A549 (cell line): ENCODE measurements at places on chromosomes 11 and 22.

GRCh38 chr11:68383976-68384501 lies 71.6 kb downstream of the LRP5 start:
- DNase-seq: peak; percentile 60

GRCh38 chr22:46546466-46547178 lies 9.2 kb upstream of the CELSR1 start:
- no peak for DNase-seq

GRCh38 chr11:123206791-123207434 lies 11.9 kb upstream of the CLMP start:
- no peak for DNase-seq

DNA sequence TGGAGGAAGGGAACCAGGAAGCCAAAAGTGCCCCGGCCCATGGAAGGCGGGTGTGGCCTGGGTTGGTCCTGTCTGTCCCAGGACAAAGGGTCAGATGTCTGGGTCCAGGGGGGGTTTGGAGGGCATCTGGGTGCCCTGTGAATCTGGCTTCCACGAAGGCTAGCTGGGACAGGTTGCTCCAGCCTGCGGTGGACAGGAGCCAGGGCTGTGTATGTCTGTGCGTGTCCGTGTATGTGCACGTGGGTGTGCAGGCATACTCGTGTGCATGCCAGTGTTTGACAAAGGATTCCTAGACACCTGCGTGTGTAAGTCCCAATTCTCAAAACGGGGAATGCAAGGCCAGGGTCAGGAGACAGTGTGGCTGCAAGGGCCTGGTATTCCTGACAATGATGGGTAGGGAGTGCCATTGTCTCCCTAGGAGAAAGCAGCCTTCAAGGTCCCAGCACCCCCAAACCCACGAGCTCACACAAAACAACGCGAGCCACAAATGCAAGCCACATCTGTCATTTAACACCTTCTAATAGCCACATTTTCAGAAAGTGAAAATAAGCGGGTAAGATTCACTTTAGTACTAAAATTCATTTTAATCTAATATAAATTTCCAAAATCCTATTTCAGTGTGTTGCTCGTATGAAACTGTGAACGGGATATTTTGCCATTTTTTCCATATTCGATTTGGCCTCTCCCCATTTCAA lies 78.4 kb upstream of the WNT7B start:
- DNase-seq: no peak

GRCh38 chr22:22243033-22243680 lies 1.4 kb upstream of the VPREB1 start:
- DNase-seq: no peak

DNA sequence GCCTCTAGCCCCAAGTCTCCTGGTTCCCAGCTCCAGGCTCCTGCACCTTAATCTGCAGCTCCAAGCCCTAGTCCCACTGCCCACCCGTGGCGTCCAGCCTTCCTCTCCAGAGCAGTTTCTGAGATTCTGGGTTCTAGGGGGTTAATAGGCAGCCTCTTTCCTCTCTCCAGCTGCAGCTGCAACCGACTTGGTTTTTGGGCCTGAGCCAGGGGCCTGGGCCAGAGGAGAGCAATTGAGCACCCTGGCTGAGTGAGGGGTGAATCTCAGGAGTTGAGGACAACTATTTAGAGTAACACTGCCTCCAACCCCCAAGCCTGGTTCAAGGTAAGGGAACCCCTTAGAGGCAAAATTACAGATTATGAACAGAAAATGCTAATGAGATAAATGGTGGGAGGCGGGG lies 9.0 kb upstream of the CHRM1 start:
- no peak for DNase-seq

- DNase-seq: no peak
These were observed 13.2 kb upstream of the PHLDA2 start for GRCh38 chr11:2942447-2942846.

DNA sequence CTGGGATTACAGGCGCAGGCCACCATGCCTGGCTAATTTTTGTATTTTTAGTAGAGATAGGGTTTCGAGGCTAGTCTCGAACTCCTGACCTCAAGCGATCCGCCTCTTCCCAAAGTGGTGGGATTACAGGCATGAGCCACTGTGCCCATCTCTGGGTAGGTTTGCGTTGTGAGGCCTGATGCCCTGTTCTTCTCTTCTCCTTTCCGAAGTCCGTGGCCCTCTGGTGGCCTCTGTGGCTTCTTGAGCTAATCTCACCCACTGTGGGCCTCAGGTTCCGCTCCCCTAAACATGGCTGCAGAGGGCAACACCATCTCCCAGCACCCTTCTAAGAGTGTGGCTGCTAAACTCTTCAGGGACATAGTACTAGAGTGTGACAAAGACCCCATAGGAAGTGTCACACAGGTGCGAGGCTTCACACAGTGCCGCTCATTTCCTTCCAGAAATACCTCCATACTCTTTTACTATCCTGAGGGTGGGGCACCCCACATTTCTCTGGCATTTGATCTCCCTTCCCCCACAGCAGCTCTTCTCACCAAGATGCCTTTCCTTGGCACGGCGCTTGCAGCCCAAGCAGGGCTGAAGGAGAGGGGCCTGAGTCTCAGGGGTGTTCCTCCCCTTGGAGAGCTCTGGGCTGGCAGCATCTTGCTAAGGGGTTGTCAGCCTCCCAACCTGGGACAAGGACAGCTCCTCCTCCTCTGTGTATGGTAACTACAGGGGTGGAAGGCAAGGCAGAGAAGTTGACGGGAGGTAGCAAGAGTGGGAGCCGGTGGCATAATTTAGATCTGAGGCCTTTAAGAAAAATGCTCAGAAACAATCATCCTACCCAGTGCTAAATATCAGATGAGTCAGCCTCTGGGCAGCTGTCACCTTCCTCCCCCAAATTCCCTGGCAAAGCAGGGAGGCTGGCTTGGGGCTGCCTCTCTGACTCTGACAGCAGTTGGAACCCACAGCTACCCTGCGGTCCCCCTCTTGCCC lies 6.1 kb downstream of the THY1 start:
- no peak for DNase-seq

- no peak for DNase-seq
These were observed 932 bp downstream of the IRAG1 start for GRCh38 chr11:10692531-10693115.

DNA sequence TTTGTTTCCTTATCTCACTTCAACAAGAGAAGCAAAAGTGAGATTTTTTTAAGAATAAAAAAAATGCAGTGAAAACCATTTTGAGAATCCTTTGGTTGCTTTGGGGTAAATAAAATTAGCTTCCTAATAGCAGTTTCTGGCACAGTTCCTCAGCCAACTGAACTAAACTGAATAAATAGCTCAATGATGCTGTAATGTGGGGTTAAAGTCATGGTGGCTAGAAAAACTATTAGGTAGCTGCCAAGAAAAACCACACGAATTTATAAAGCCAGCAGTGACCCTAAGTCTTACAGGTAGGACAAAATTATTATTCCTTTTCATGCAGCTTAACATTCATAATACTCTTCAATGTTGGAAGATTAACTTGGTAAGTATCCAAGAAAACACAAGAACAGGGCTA lies 142.4 kb downstream of the APIP start:
- DNase-seq: no peak

DNA sequence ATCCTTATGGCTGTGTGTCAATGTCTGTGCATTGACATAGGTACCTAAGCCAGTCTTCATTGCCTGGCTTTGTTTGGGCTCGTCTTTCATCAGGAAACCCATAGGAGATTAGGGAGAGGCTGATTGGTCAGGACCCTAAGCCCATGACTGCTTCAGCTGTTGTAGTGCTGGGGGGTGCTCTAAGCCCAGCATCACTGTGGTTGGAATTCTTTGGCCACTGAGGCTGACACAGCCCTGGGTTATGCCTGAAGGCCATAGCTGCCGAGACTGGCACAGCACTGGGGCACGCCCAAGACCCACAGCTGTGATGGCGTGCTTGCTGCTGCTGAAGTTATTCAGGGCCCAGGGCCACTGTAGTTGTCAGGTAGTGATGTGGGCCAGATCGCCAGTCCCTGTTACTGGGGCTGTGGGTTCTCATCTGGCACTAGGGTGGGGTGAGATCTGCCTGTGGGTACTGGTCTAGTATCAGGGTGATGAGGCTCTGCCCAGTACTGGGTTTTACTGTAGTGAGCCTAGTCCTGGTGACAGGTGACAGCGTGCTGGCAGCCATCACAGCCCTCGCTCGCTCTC lies 4.9 kb downstream of the USP18 start:
- no peak for DNase-seq

GRCh38 chr11:67266449-67267187 lies at the start of gene GRK2:
Gene GRK2, plus strand, starts transcription at chr11:67266473. Its CDS starts 227 bp downstream, at chr11:67266700.
- peak; percentile 44 for DNase-seq

GRCh38 chr11:116993599-116993998 lies 104.6 kb downstream of the SIK3 start:
- no peak for DNase-seq

GRCh38 chr11:129131316-129131715 lies 60.8 kb downstream of the ARHGAP32 start:
- DNase-seq: no peak

GRCh38 chr11:48193876-48194275 lies 22.7 kb upstream of the OR4B1 start:
- DNase-seq: no peak

GRCh38 chr22:20245577-20246367 lies 22.3 kb downstream of the RTN4R start:
- DNase-seq: no peak

DNA sequence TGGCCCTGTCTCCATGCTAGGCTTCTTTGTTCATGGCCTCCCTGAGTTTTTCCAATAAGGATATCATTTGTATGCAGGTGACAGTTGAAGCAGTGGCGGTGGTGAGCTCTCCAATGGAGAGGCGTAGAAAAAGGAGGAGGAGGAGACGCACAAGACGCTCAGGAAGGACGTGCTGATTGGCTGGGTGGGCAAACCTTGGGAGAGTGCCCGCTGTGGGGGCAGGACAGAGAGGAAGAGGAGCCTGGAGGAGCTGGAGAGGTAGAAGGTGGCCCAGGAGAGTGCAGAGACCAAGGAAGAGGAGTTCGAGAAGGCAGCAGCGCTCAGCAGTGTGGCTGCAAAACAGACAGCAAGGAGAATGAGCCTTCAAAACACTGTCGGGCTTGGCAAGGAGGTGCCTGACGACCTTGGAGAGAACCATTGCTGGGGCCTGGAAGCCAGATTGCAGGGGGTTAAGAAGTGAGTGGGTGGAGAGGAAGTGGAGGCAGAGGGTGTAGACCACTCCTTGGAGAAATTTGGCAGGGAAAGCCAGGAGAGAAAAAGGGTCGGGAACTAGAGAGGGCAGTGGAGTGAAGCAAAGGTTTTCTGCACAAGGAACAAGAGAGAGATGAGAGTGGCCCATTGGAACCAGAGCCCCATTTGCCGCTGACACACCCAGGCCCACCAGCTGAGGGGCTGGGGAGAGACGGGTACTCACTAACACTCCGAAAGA lies 7.5 kb downstream of the CLCF1 start:
- DNase-seq: no peak

- DNase-seq: no peak
These were observed 438.9 kb downstream of the NTM start for GRCh38 chr11:131809203-131809918.

- no peak for DNase-seq
These were observed 9.4 kb upstream of the FADD start for GRCh38 chr11:70193411-70194292.

GRCh38 chr11:120205596-120206161 lies 5.2 kb upstream of the OAF start:
- DNase-seq: no peak

DNA sequence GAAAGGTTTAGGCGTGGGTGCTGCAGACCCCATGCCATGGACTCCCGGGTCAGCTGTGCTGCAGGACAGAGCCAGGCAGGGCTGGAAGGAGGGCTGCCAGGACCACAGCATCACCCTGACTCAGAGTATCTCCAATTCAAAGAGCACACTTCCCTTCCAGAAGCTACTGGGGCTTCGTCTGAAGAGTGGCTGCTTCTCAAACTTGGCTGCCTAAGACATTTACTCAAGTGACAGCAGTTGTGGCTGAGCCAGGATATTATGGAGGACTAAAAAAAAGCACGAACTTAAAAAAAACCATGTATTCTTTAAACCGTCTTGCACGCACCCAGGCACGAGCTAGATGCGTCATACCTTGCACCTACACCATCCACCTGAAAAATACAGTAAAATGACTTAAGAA lies 13.0 kb upstream of the BID start:
- DNase-seq: no peak

DNA sequence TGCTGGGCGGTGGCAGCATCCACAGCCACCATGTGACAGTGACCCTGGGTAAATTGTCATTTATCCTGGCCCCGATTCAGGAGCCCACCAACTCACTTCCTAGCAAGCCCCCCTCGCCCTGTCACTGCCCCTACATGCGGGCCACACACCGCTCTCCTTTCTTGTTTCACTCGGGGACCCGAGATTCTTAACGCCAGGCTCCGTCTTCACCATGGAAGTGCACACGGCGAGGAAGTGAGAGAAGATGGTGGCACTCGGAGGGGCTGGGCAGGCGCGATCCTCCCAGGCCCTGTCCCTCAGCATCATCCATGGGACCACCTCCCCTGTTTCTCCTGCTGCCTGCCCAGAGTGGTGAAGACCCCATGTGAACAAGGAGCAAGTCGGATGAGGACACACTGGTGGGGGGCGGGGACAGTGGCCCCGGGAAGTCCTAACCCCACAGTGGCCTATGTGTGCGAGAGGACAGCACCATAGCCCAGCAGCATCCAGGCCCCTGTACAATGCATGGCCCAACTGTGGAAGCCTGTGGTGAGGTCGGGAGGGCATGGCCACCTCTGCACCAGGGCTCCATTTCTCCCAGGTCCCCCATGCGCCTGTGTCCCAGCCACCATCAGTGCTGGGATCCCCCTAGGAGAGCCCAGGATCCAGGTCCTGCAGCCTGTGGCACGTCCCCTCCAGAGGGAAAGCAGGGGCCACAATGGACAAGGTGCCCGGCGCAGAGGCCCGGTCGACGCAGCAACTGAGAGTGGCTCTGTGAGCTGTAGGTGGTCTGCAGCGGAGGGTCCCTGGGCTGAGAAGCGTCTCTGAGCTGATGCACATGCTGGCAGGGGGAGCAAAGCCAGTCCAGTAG lies 262.8 kb downstream of the BRD1 start:
- no peak for DNase-seq

- DNase-seq: no peak
These were observed 58.3 kb downstream of the AAMDC start for GRCh38 chr11:77879218-77879617.

GRCh38 chr11:126336671-126337101 lies 18.8 kb upstream of the ST3GAL4 start:
- DNase-seq: no peak

GRCh38 chr11:102489186-102490145 lies 36.9 kb upstream of the TMEM123 start:
- DNase-seq: no peak

GRCh38 chr11:121692236-121692635 lies 239.5 kb upstream of the SORL1-AS1 start:
- DNase-seq: no peak

DNA sequence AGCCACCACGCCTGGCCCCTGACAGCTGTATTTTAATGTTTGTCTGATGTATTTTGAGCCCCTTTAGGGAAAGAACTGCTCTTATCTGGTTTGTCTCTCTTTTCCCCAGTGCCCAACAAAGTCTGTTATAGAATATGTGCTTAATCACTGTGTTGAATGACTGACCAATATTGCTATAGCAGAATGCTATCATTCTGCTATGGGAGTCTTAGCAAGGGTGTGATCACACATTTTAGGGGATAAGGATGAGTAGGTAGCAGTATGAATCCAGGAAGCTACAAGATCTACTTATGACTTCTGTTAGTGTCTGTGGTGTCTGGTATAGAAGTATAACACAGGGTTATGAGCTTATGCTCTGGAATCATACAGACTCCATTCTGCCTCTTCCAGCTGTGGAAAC lies 117.5 kb upstream of the RRM1 start:
- no peak for DNase-seq
